ENCODE measurements at places on chromosomes 12 and 14. TPM values are rescaled to one million over a fixed set of nuclear protein-coding genes. Genes with fewer than 3 reads are reported as not detected.

Gene LMO3
- 0.34 TPM for total RNA-seq

Gene FOXG1
- total RNA-seq = 3.7 TPM

Gene HNF1A
- total RNA-seq = not detected

Gene KRT8
- total RNA-seq = 172 TPM

Gene TCL1A
- not detected for total RNA-seq

Gene SLC39A5
- total RNA-seq = under 0.01 TPM

Gene SYT10
- total RNA-seq = not detected

Gene GUCY2C
- total RNA-seq = not detected

Data from nasal cavity respiratory epithelium epithelial cell of viscerocranial mucosa (primary cell).